ENCODE measurements at places on chromosomes 12 and 14. TPM values are rescaled to one million over a fixed set of nuclear protein-coding genes. Genes with fewer than 3 reads are reported as not detected.

The PPP4R3A gene
- 68.1 TPM for total RNA-seq

The ACSM4 gene
- total RNA-seq: not detected

The TCL1A gene
- total RNA-seq: not detected

The GPX2 gene
- not detected for total RNA-seq

The SYT10 gene
- total RNA-seq: not detected

The P2RX2 gene
- not detected for total RNA-seq

The NAA25 gene
- 20.0 TPM for total RNA-seq

The SLC35F4 gene
- total RNA-seq: not detected

The SLC6A12 gene
- not detected for total RNA-seq

Measured in osteocyte (in vitro differentiated cells).